Urinary bladder (tissue), 4 donors: ENCODE measurements at places on chromosomes 16 and 17. TPM values are rescaled to one million over a fixed set of nuclear protein-coding genes. Genes with fewer than 3 reads are reported as not detected.
A peak's percentile ranks its signal among the peaks of the same experiment; 100 is the strongest.

GRCh38 chr17:49031965-49032928, 35.1 kb downstream of the IGF2BP1 start:
- DNase-seq, result peak; percentile 55

- no peak for DNase-seq
These were observed 392.3 kb downstream of the SLC39A11 start for GRCh38 chr17:72700226-72700625.

GRCh38 chr16:78513838-78514237, 414.4 kb downstream of the WWOX start:
- no peak for DNase-seq

DNA sequence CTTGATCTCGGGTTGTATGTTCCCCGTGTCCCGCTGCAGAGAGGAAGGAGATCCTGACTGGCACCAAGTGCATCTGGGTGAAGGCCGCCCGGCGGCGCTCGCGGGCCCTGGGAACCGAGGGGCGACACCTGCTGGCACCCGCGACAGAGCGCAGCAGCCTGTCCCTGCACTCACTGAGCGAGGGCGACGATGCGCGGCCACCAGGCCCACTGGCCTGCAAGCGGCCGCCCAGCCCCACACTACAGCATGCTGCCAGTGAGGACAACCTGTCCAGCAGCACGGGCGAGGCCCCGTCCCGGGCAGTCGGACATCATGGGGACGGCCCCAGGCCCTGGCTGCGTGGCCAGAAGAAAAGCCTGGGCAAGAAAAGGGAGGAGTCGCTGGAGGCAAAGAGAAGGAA, 7.5 kb downstream of the BTBD17 start:
- no peak for DNase-seq

DNA sequence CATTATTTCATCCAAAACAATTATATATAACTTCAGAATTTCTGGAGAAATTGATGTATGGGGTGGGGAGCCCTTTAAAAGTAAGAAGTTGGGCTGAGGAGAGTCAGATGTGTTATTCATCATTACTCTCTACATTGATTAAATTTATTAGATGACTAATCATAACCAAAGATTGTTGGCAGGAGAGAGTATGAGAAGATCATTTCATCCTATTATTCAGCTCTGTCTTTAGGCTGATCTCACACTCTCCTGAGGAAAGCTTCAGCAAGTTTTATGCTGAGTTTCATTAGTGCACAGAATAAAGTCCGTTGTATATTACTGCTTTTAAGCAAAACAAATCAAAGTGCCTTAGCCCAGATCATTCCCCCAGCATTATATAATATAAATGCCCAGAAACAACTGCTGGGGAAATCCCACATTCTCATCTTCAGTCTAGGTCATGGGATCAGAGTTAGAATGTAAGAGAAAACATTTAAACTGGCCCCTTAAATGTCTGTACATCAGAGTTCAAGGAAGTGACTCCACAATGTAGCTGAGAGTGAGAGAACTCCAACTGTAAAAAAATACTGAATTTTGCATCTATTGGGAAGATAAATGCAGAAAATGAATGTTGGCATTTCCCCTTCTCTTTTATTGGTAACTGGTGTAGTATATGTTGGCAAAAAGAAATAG, 130.1 kb upstream of the HLF start:
- DNase-seq, result no peak

CYLD gene
- 61.3 TPM for total RNA-seq
